Epithelial cell of esophagus (primary cell): ENCODE measurements at places on chromosomes 7 and 10.

GRCh38 chr10:27464993-27465392 is 39.1 kb upstream of the RAB18 start:
- DNase-seq, result no peak

GRCh38 chr10:59817773-59818172 is 64.5 kb upstream of the MRLN start:
- DNase-seq, result no peak

- no peak for DNase-seq
Observed at GRCh38 chr10:113733635-113734034, 17.8 kb upstream of the PLEKHS1 start.

DNA sequence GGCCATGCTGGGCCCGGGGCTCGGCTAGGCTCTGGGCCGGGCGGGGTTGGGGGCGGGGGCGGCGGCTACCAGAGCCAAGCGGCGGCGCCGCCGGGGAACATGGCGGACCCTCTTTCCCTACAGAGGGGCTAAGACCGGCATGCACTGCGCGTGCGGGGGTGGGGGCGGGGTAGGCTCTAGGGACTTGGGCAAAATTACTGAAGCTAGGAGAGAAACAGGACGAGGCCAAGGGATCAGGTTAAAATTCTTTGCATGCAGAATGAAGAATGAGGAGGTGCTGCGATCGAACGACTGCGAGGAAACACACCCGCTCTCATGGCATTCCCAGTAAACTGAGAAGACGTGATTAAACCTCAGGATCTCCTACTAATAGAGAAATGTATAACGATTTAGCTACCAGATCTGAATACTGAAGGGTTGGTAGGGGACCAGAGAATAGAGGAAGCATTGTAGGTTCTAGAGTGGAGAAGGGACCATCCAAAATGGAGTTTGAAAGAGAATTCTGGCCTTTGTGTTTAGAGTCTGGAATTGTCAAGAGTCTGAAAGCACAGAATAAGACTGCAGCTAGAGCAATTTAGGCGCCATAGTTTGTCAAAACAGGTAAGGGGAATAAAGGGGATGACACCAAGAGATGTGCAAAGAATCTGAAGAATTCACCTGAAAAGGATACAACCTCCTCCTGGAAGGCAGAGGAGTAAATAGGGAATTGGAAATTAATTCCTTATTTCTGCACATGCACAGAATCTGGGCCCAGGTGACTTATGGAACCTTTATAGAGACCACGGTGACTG is at the start of gene PPP3CB:
TSS of gene PPP3CB (minus strand) at position 141 of the 791 bp plus-strand sequence. CDS start at position 6, 135 bp downstream.
- peak; percentile 98 for DNase-seq

DNA sequence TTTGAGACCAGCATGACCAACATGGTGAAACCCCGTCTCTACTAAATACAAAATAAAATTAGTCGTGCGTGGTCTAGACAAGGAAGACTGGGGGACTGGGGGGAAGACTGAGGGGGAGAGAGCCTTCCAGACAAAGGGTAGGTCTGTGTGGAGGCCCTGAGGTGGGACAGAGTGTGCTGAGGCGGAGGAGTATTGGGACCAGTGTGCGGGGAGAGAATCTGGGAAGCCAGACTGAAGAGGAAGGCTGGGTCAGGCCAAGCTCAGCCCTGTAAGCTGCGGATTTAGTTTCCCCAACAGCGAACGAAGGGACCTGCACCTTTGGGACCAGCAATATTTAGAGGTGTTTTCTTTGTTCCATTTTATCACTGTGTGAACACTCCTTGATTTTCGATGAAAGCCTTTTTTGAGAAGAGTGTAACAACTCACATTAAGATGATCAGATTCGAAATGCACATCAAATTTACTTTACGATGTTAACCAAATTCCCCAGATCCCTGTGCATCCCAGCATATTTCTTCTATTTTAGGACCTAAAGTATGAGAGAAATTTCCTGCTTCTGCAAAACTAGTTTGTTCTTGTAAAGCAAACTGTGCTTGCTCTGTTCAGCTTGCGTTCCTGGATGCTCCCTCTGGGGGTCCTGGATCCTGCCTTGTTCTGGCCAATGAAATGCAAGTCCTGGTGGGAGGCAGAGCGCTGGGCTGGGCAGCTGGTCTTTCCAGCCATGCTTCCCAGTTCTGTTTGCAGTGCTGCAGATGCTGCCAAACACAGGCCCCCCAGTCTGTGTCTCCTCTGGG is 39.4 kb downstream of the PLAU start:
- no peak for DNase-seq

DNA sequence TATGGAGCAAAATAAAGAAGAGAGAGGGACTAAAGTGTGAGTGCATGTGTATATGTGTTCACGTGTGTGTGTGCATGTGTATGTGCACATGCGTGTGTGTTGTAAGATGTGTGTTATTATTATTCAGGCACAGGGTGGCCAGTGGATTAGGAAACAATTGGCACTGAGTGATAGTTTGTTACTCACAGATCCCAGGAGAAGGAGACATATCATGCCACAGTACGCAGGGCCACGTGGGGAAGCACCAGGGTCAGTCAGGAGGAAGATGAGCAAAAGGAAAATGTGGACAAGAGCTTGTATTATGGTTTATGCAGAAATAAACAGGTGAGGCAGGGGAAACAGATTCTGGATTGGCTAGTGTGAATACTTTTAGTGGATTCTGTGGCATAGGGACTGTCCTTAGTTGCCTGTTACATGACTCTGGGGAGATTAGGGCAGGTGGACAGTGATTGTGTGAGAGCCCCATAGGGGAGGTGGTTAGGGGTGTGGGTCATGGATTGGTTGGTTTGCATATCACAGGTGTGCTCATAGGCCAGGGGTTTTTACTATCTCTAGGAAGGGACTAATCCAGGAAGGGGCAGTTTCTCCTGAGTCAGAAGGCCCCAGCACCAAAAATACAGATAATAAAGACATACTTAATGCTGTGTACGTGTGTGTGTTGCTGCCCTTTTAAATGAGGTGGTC is 90.0 kb downstream of the PLXDC2 start:
- DNase-seq, result no peak
